ENCODE measurements at places on chromosomes 12 and 14. TPM values are rescaled to one million over a fixed set of nuclear protein-coding genes. Genes with fewer than 3 reads are reported as not detected.

- DNase-seq, result no peak
Measured at GRCh38 chr12:128850400-128850799, 2.9 kb upstream of the GLT1D1 start.

- no peak for DNase-seq
Measured at GRCh38 chr12:19909418-19909817, 458.9 kb upstream of the PDE3A start.

- peak; percentile 49 for DNase-seq
Measured at GRCh38 chr12:51678086-51678724, 87.2 kb downstream of the SCN8A start.

DNA sequence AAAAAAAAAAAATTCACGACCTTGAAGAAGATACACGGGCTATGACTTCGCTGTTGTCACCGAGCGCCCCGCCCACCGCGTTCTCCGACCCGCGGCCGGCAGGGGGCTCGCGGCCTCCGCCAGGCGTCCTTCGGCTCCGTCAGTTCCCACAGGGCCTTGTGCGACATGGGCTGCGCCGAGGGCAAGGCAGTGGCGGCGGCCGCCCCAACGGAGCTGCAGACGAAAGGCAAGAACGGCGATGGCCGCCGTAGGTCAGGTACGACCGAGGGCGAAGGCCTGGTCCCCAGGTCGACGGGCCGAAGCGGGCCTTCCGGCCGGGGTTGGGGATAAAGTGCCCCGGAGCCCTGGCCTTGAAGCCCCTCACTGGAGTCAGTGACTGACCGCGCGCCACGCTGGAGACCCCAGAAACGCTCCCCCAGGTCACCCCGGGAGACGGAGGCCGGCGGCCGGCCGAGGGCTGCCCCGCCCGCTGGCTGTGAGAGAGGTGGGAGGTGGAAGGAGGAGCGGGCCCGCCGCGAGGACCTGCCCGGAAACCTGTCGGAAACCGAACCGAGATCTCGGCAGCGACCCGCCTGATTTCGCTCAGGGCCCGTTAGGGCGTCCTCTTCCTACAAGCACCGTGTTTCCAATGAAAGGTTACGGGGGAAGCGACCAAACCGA lies at the start of gene TXNRD1:
TXNRD1 (plus strand) TSS at position 142 of the 660 bp plus-strand sequence; CDS start at position 166, 24 bp downstream.
- peak; percentile 93 for DNase-seq

GRCh38 chr14:22159099-22159498 lies 429.9 kb downstream of the DAD1 start:
- no peak for DNase-seq

GRCh38 chr14:29717901-29718300 lies 209.7 kb downstream of the PRKD1 start:
- DNase-seq, result no peak

The CMTM5 gene
- 0.14 TPM for total RNA-seq

DNA sequence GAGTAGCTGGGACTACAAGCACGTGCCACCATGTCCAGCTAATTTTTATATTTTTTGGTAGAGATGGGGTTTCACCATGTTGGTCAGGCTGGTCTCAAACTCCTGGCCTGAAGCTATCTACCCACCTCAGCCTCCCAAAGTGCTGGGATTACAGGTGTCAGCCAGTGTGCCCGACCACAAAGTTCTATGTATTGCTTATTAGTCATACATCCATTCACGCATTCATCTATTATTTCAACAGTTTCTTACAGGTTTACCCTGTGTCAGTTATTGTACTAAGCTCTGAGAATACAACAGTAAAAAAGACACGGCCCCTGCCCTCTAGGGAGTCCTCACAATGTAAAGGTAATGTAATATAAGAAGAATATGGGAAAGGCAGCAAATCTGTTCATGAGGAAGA lies 188.9 kb upstream of the BTG1 start:
- no peak for DNase-seq

DNA sequence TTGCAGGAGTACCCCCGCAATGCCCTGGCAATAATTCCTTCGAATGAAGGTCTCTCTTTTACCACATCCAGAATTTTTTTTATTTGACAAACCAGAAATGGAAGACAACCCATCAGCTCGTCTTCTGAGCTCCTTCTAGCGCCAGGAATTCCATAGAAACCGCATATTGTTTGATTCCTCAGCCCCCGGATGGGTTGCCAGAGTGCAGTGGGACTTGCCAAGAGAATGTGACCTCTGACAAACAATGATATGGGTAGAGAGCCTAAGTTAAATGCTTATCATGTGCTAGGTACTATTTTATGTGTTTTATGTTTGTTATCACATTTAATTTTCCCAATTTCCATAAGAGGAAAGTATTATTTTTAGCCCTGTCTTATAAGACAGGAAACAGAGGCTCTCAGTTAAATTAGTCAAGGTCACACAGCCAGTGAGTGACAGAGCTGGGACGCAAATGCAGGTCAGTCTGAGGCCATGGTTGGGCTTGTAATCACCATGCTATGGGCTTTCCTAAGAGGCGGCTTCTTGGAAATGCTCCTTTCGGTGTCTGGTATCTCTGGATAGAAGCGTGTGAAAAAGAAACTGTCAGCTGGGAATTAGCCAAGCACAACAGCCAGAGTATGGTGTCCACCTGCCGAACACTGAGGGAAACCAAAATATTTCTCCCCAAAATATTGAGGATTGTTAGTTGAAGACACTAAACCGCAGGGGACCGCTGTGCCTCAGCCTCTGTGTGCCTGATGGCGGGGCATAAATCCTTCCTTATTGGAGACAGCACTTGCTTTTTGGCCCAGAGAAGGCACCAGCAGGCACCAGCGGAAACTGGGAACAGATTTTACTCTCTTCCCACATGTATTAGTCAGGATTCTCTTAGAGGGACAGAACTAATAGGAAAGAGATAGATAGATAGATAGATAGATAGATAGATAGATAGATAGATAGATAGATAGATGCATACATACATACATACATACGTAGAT lies 29.4 kb upstream of the ETFBKMT start:
- DNase-seq, result no peak

The HSPB8 gene
- total RNA-seq, result 15.8 TPM

DNA sequence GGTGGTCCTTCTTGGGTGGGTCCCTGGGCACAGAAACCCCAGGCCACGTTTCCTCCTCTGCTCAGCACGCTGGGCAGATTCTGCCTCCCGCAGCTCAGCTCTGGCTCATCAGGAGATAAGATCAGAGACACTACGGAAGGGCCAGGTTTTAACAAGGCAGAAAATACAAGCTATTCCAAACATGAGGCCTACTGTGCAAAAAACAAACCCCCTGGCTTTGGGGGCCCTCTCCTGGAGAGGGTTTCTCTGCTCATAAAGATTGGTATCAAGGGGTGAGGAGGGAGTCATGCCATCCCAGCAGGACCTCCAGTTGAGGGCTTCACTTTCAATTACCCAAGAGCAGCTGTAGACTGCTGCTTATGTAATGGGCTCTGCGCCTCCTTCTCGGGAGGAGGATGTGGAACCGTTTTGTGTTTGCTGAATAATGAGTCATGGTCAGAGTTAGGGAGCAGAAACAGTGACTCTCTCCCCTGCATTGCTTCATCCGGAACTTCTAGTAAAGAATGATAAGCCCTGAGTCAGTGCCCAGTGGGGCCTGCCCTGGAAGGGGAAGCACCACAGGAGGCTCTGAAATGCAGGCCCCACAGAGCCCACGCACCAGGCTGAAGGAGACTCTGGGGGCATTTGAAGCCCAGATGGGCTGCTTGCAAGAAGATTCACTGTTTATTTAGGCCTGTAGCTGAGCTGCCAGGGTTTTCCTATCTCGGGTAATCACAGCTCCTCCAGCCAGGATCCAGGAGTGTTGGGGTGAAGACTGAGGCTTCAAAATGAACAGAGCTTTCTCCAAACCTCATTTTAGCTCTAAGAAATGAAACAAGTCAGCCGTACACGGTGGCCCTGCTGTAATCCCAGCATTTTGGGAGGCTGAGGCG lies 79.3 kb downstream of the SSPN start:
- DNase-seq, result no peak

- DNase-seq, result peak; percentile 25
Measured at GRCh38 chr14:103861413-103862392, 14.3 kb upstream of the PPP1R13B start.

DNA sequence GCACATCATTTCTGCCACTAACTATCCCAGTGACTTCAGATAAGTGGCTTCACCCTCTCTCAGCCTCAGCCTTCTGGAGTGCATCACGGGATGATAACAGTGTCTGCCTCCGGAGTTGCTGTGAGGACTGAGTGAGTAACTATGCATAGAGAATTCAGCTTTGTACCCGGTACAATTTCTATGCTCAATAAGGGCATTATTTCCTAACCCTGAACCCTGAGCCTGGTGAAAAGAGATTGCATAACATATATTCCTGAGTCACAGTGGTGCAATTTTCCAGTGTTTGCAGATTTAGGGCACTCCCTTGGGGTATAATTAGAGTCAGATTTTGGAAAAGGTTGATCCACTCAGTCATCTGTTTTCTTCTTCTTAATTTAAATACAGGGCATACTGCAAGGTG lies 181.1 kb downstream of the PTPN11 start:
- DNase-seq, result no peak

- no peak for DNase-seq
Measured at GRCh38 chr12:87363497-87364084, 665.6 kb downstream of the C12orf50 start.

The ISCA2 gene
- total RNA-seq, result 45.3 TPM

Measured in H7 (cell line).